Activated naive CD8-positive, alpha-beta T cell treated with anti-CD3 and anti-CD28 coated beads, Interleukin-2, amount 50 U/mL, for 24 hours (primary cell): ENCODE measurements at places on chromosomes 2 and 18.

DNA sequence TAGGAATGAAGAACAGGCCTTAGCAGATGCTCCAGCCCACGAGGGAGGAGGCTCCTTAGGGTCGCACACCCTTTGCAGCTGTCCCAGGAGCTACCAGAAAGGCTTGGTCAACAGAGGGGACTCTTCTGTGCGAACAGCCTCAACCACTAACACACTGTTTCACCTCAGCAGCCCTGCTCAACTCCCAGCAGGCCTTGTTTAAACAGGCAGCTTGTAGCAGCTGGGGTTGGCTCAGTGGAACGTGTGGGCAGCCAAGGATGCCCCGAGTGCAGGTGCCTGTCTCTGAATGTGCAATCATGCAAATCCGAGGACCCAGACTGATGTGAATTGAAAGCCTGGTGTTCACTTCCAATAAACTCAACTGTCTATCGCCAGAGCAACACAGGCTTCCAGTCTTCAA is 88.7 kb upstream of the CXCR4 start:
- DNase-seq = peak; percentile 59
- H3K27ac ChIP-seq = peak overlapping the region; percentile 82
- no peak overlapping the region for H3K4me3 ChIP-seq
- peaks cover 12% of the 10 kb centered on the region for H3K36me3 ChIP-seq
- H3K27me3 ChIP-seq = no peaks in the 10 kb centered on the region

DNA sequence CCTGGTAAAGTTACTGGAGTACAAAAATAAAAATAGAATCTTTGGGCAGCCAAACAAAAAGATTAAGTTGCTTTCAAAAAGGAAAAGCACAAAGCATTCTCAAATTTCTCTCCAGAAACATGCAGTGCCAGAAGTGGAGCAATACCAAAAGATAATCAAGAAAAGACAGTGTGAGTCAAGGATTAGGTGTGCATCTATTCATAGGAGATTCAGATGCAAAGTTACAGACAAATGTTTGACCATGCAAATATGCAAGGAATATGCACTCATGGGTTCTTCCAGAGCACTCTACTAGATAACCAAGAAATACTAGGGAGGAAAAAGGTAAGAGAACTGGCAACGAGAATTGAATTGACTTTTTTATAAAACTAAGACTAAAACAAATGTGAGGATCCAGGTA is 51.8 kb upstream of the CDH20 start:
- DNase-seq = no peak
- H3K4me3 ChIP-seq = no peak overlapping the region
- H3K27ac ChIP-seq = no peak overlapping the region
- H3K4me1 ChIP-seq = no peaks in the 10 kb centered on the region
- peaks cover 2% of the 10 kb centered on the region for H3K27me3 ChIP-seq

- peak overlapping the region; percentile 78 for H3K27ac ChIP-seq
- H3K4me1 ChIP-seq = peaks cover 28% of the 10 kb centered on the region
- H3K4me3 ChIP-seq = peak overlapping the region; percentile 99
Measured at GRCh38 chr2:74464406-74464805, 776 bp downstream of the MOGS start.

DNA sequence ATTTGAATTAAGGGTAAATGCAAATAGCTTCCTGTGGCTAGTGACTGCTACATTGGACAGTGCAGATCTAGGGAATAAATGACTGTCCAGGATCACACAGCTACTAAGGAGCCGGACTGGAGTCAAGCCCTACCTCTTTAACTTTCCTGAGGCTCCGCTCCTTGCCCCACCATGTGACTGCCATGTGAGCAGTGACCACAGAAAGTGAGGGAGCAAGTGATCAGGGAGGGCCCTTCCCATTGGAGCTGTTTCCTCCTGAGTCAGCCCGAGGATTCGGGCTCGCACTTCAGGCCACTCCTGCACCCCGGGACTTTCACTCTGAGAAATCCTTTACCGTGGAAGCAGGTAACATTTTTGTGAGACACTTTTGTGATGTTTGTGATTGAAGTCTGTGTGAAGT is 198.0 kb downstream of the ANKRD30B start:
- no peaks in the 10 kb centered on the region for H3K4me1 ChIP-seq
- DNase-seq = no peak
- H3K27me3 ChIP-seq = no peaks in the 10 kb centered on the region

DNA sequence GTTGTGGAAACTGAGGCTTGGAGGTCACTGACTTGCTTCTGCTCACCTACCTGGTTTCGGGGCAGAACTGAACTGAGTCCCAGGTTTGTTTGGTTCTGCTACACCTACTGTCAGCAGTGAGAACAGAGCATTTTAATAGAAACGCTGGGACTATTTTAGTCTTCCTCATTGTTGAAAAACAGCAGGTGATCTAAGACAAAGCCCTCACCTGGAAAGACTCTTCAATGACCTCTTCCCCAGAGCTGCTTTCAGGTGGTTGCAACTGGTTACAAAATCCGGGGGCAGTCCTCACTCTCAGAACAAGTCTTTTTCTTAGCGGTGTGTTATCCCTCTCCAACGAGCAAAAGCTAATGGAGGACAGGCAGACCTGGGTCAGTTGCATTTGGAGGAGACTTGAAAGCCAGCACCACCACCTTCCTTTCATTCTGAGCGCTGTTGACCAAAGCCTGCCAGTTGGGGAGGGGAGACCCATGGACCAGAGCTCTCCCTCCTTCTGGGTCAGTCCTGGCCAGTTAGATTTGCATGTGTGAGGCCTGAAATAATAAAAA is 217.0 kb downstream of the NCK2 start:
- H3K4me3 ChIP-seq = no peak overlapping the region

GRCh38 chr2:206213514-206213845 is 53.8 kb downstream of the EEF1B2 start:
- H3K27ac ChIP-seq = no peak overlapping the region
- DNase-seq = no peak
- H3K36me3 ChIP-seq = no peaks in the 10 kb centered on the region
- no peaks in the 10 kb centered on the region for H3K4me1 ChIP-seq

- H3K36me3 ChIP-seq = no peaks in the 10 kb centered on the region
- H3K27ac ChIP-seq = no peak overlapping the region
- no peak overlapping the region for H3K4me3 ChIP-seq
Measured at GRCh38 chr2:57479981-57480380, 566.6 kb upstream of the VRK2 start.

DNA sequence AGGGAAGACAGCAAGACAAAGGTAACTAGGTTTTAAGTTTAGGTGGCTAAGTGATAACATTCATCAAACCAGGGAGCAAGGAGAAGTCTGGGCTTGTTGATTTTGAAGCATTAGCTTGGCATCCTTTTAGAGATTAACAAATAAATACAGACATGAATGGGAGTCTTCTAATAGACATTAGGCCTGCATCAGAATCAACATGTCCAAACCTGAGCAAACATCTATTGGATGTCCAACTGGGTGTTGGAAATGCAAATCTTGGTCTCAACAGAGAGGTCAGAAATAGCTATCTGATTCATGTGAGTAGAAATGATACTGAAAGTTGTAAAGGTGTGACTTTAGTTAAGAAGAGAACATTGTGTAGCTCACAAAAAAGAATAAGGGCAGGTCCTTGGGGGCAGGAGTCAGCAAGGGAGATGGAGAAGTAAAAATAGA is 85.5 kb upstream of the RND3 start:
- no peaks in the 10 kb centered on the region for H3K36me3 ChIP-seq
- no peak overlapping the region for H3K27ac ChIP-seq

GRCh38 chr2:237097911-237098702 is 12.4 kb downstream of the COPS8 start:
- no peak overlapping the region for H3K27ac ChIP-seq
- DNase-seq = no peak
- no peaks in the 10 kb centered on the region for H3K27me3 ChIP-seq
- no peak overlapping the region for H3K4me3 ChIP-seq

GRCh38 chr2:43333101-43333655 is 106.8 kb upstream of the ZFP36L2 start:
- DNase-seq = no peak
- no peak overlapping the region for H3K27ac ChIP-seq
- H3K4me3 ChIP-seq = no peak overlapping the region
- peaks cover 4% of the 10 kb centered on the region for H3K4me1 ChIP-seq
- H3K27me3 ChIP-seq = no peaks in the 10 kb centered on the region
- H3K36me3 ChIP-seq = peaks cover 12% of the 10 kb centered on the region

- DNase-seq = no peak
- H3K27me3 ChIP-seq = no peaks in the 10 kb centered on the region
- no peaks in the 10 kb centered on the region for H3K4me1 ChIP-seq
- no peaks in the 10 kb centered on the region for H3K36me3 ChIP-seq
Measured at GRCh38 chr18:48036226-48036625, 105.8 kb upstream of the SMAD2 start.

DNA sequence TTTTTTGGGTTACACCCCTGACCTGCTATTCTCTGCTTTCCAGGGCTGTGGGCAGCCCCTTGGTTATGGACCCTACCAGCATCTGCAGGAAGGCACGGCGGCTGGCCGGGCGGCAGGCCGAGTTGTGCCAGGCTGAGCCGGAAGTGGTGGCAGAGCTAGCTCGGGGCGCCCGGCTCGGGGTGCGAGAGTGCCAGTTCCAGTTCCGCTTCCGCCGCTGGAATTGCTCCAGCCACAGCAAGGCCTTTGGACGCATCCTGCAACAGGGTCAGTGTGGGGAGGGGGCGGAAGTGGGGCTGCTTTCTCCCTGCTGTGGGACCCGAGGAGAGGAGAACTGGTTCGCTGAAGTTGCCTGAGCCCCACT is 9.7 kb upstream of the WNT10A start:
- no peaks in the 10 kb centered on the region for H3K36me3 ChIP-seq
- peak overlapping the region; percentile 48 for H3K4me3 ChIP-seq
- no peak overlapping the region for H3K27ac ChIP-seq
- peaks cover 17% of the 10 kb centered on the region for H3K4me1 ChIP-seq
- no peak for DNase-seq
